Lower lobe of right lung (tissue), 2 donors: ENCODE measurements at places on chromosomes 6 and 20. TPM values are rescaled to one million over a fixed set of nuclear protein-coding genes. Genes with fewer than 3 reads are reported as not detected.

VGLL2 gene
- total RNA-seq, result not detected

GRCh38 chr20:5674176-5674660, 76.0 kb upstream of the SHLD1 start:
- H3K4me1 ChIP-seq, result peaks cover 36% of the 10 kb centered on the region
- H3K36me3 ChIP-seq, result no peaks in the 10 kb centered on the region
- no peak overlapping the region for H3K27ac ChIP-seq
- H3K4me3 ChIP-seq, result no peak overlapping the region

DNA sequence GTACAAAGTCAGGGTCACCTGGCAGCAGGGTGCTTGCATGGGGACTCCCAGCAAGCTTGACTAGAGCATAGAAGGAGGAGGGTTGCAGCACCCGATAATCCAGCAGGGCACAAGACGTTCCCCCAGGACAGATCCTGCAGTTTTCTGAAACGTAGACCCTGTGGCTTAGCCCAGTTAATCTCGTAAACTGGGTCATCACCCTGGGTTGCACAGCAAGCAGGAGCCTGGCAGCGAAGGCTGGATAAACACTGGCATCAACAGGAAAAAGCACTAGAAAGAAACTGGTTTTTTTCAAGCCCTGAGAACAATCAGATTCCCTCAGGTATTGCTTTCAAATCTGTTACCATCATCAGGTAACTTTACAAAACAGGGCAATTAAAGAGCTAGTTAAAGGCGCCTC, 92.6 kb downstream of the PDE7B start:
- H3K27ac ChIP-seq, result no peak overlapping the region
- no peaks in the 10 kb centered on the region for H3K27me3 ChIP-seq
- H3K36me3 ChIP-seq, result no peaks in the 10 kb centered on the region
- no peaks in the 10 kb centered on the region for H3K4me1 ChIP-seq
- DNase-seq, result no peak
- H3K4me3 ChIP-seq, result no peak overlapping the region

- DNase-seq, result no peak
- no peaks in the 10 kb centered on the region for H3K36me3 ChIP-seq
- H3K4me3 ChIP-seq, result no peak overlapping the region
- no peaks in the 10 kb centered on the region for H3K27me3 ChIP-seq
- peaks cover 42% of the 10 kb centered on the region for H3K4me1 ChIP-seq
- H3K27ac ChIP-seq, result no peak overlapping the region
Measured at GRCh38 chr6:16338577-16339264, 100.3 kb downstream of the GMPR start.

- no peaks in the 10 kb centered on the region for H3K4me1 ChIP-seq
- H3K27me3 ChIP-seq, result no peaks in the 10 kb centered on the region
- no peak overlapping the region for H3K27ac ChIP-seq
- DNase-seq, result no peak
- H3K36me3 ChIP-seq, result no peaks in the 10 kb centered on the region
- H3K4me3 ChIP-seq, result no peak overlapping the region
Measured at GRCh38 chr20:12893019-12893418, 115.8 kb upstream of the SPTLC3 start.

GRCh38 chr6:117494283-117494682, 11.8 kb downstream of the DCBLD1 start:
- no peaks in the 10 kb centered on the region for H3K36me3 ChIP-seq
- H3K4me1 ChIP-seq, result peaks cover 52% of the 10 kb centered on the region
- H3K4me3 ChIP-seq, result no peak overlapping the region
- H3K27ac ChIP-seq, result peak overlapping the region; percentile 7
- H3K27me3 ChIP-seq, result no peaks in the 10 kb centered on the region

DNA sequence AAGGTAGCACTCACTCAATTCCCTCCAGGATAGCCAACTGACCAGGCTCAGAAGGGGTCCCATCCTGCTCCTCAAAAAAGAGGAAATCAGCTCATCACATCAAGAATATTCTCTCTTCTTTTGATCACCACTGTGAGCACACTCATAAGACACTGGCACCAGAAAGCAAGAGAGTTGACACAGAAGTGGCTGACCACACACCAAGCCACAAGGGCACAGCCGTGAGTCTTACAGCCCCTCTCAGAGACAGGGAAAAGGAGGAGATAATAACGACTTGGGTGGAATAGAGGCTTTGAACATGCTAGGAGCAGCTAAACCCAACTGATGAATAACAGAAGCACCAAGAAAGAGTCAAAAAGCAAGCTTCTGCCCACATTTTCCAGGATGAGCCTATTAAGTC, 249.1 kb upstream of the PREP start:
- DNase-seq, result no peak
- H3K36me3 ChIP-seq, result no peaks in the 10 kb centered on the region
- no peak overlapping the region for H3K27ac ChIP-seq
- H3K4me1 ChIP-seq, result no peaks in the 10 kb centered on the region
